COLO829 (cell line): ENCODE measurements at places on chromosomes 3 and 15.
A peak's percentile ranks its signal among the peaks of the same experiment; 100 is the strongest.

- DNase-seq, result no peak
Observed at GRCh38 chr15:86588413-86588812, 508.7 kb downstream of the AGBL1 start.

DNA sequence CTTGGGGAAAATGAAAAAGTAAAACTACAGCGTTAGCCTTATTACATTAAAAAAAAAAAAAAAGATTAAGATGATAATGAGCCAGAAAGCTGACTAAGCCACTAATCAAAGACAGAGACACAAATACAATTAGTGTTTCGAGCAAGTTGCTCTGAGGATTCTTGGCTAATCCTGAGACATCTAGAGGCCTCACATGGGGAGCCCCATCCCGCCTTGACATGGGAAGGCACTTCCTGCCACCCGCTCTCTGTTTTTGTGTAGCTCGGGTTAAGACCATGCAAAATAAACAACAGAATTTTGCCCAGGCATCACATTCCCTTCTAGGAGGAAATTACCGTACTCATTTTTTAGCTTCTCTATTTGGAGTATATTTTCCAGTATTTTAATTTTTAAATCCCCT lies 15.3 kb downstream of the HESX1 start:
- no peak for DNase-seq

- no peak for DNase-seq
Observed at GRCh38 chr15:95839367-95839782, 491.1 kb upstream of the NR2F2 start.

GRCh38 chr15:70053716-70054229 lies 43.9 kb downstream of the TLE3 start:
- no peak for DNase-seq

DNA sequence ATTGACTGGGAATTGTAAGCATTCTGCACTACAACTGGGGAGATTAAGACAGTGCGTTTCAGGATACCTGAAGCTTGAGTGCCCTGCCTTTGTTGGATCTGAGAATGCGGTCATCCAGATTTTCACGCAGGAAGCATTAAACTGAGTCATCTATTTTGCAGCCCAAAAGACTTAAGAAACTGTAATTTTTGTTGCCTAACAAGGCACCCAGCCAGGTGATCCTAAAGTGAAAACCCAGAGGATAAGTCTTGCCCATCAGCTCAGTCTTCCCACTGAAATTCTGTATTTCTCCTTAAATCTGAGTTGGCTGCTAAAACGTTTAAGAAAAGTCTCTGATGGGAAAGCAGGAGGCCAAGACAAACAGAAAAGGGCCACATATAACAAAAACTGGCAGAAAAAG lies 242.5 kb upstream of the TMCO5A start:
- no peak for DNase-seq

DNA sequence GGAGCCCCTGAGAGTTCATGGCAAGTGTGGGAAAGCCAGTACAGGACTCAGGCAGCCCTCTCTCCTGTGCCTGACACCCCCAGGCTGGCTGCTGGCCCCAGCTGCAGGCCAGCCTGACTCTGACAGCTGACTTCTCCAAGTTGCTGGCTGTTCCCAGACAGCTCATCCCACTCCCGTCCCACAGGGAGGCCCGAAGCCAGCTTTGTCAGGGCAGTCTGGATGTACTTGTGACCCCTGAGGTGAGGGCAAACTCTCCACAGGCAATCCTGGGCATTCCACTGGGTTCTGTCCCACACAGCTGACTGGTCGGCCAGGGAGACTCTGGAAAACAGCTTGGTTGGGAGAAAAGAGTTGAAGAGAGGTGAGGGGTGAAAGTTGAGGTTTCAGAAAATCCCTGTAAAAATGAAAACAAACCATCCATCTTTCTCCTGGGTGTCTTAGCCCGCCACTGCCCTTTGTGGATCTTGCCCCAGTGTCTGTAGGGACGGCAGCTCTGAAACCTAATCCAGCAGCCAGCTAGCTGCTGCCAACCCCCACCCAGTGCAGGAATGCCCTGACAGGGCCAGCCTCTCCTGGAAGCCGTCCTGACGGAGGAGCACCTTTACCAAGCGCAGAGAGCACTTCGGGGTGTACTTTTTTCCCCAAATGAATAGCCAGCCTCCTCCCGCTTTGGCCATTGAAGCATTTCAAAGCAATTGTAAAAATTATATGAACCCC lies 87.9 kb downstream of the DNAJB8 start:
- DNase-seq, result no peak

DNA sequence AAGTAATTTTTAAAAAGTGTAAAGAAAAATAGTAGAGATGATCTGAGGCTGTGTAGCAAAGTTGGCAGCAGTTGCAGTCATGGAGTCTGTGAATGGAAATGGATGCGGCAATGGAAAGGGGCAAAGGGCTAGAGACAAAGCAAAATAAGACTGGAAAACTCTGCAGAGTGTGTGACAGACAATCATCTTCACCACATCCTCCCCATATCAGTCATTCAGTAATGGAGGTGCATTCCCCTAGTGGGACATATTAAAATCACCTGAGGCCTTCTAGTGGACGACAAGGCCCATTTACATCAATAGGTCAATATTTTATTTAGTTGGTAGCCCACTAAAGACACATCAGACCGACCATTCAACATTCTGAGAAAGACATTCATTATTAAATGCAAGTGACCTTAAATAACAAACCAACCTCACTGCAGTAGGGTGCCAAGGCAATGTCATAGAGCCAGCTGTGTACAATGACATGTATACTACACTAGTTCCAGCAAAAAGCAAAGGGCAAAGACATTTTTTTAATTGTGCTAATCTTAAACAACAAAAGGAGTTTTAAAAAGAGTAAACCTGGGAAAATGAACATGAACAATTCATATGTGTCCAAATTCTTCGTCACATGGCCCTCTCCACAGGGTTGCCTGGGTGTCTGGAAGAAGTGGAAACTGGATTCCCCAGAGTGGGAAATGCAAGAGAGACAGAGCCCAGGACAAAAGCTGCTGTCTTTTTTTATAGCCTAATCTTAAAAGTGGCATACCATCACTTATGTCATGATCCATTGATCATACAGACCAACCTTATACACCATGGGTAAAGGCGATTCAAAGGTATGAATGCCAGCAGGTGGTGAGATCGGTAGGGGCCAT lies 15.6 kb upstream of the RAP2B start:
- no peak for DNase-seq

DNA sequence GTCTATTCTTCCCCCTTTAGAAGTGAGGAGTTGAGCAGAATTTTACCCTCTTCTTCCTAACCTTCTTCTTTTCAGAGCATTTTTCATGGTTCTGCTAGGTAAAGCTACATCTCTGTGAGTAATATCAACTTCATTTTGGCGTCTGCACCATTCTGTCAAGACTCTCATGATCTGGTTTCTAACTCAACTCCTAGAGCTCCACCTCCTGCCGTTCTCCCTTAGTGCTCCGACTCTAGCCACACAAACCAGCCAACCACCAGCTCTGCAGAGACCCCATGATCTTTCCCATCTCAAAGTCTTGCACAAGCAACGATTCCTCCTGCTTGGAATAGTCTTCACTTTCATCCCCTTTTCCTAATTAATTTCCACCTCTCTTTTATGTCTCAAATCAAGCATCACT lies 193.9 kb upstream of the TMC3 start:
- no peak for DNase-seq

GRCh38 chr15:80234883-80235282 lies 17.1 kb downstream of the CTXND1 start:
- DNase-seq, result no peak

- no peak for DNase-seq
Observed at GRCh38 chr3:52788890-52789745, 5.5 kb upstream of the ITIH3 start.

DNA sequence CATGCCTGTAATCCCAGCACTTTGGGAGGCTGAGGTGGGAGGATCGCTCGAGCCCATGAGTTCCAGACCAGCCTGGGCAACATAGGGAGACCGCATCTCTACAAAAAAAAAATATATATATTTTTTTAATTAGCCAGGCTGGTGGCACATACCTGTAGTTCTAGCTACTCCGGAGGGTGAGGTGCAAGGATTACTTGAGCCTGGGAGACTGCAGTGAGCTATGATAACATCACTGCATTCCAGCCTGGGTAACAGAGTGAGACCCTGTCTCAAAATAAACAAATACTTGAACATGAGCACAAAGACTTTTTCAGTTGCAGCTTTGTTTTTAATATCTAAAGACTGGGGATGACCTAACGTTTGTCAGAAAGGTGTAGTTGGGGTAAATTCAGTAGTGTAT lies 31.3 kb upstream of the GATM start:
- DNase-seq, result no peak

GRCh38 chr3:197174927-197175326 lies 123.5 kb downstream of the DLG1 start:
- DNase-seq, result no peak

GRCh38 chr15:91021516-91022074 lies 799 bp downstream of the VPS33B start:
- no peak for DNase-seq

DNA sequence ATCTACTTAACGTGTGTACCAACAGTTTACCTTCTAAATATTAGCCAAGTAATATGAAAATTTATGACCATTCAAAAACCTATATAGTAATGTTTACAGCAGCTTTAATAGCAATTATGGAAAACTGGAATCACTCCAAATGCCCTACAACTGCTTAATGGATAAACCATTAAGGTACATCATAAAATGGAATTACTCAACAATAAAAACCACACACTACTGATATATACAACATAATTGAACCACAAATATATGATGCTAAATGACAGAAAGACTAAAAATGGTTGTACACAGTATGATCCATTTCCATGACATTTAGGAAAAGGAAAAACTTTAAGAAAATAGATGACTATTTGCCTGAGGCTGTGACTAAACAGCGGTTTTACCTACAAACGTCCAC lies 467.1 kb upstream of the EPHA6 start:
- no peak for DNase-seq

- no peak for DNase-seq
Observed at GRCh38 chr15:52256930-52257733, 38.5 kb downstream of the MYO5C start.

- peak; percentile 82 for DNase-seq
Observed at GRCh38 chr3:99645277-99646106, 7.1 kb downstream of the COL8A1 start.

DNA sequence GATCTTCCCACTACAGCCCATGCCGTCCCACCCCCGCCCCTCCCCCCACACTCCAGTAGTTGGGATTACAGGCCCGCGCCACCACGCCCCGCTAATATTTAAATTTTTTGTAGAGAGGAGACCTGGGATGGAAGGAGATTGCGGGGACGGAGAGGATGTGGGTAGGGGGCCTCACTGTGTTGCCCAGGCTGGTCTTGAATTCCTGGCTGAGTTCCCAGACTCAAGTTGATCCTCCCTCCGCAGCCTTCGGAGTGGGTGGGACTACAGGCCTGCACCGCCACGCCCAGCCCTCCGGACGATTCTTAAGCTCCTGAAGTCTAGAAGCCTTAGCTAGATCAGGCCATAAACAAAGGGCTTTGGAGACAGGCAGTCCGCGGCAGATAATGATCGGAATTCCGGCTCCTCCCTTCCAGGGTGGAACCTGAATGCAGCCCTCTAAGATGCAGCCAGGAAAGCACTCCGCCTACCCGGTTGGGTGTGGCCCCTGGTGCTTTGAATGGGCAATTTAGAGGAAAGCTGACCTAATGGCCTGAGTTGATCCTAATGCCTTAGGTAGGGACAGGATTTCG lies at the start of gene DPPA2:
TSS of gene DPPA2 (minus strand) at position 356 of the 569 bp plus-strand sequence. CDS start 1,975 bp downstream, outside the sequence.
- DNase-seq, result no peak

DNA sequence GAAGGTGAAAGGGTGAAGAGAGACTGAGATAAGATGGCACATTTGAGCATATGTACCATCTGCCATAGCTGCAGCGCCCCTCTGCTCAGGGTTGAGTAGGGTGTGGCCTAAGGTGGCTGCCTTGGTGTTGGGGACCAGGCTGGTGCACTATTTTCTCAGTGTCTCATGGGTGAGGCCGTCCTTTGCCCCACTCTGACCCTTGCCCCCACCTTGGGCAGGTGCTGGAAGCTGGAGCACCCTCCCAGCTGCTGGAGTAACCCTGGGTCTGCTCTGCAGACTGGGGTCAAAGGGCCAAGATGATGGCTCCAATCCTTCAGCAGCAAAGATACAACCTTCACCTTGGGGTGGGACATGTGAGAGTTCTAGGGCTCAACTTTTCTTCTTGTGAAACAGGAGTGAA lies 69.2 kb downstream of the DAPK2 start:
- DNase-seq, result no peak

DNA sequence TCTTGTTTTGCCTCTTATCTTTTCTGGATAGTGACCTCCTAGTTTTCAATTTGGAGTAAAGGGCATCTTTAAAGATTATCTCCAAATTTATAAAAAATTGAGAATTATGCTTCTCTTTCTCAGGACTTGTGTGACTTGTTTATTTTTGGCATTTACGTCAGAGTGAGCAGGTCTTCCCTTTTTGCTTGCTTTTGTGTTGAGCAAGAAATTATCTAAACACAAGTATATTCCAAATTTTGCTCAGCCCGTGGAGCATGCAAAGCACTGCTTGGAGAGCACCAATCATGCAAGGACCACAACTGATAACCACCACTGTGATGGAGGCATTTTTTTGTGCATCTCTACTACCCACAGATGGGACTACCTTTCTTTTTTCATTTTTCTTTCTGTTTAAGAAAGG lies 7.1 kb downstream of the SLC25A26 start:
- no peak for DNase-seq

GRCh38 chr3:145698250-145698649 lies 462.7 kb downstream of the PLOD2 start:
- no peak for DNase-seq

DNA sequence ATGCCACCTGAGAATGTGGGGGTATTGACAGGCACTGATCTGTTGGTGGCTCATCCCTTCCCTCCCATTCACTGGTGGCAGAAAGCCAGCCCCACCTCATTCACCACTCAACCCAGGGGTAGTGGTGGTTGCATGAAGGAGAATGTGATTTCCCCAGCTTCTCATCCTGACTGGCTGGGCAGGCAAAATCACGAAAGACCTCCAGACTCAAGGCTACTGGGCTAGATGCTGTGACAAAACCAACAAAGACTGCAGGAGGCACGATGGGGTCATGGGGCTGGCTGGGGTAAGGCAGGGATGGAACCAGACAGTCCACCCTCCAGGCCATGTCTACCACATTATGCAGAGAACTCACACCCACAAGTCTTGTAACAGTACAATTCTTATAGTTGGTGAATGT lies 33.9 kb downstream of the FSTL1 start:
- DNase-seq, result peak; percentile 21

- DNase-seq, result no peak
Observed at GRCh38 chr3:134607054-134608022, 43.5 kb downstream of the KY start.

- DNase-seq, result no peak
Observed at GRCh38 chr15:79418693-79419279, 13.3 kb upstream of the MINAR1 start.

GRCh38 chr3:189659571-189659970 lies 28.4 kb downstream of the TP63 start:
- DNase-seq, result no peak

GRCh38 chr3:112770032-112770626 lies 76.5 kb downstream of the CD200R1L start:
- no peak for DNase-seq

- no peak for DNase-seq
Observed at GRCh38 chr15:96092186-96092585, 238.3 kb upstream of the NR2F2 start.

GRCh38 chr3:126295407-126295939 lies 61.7 kb downstream of the KLF15 start:
- DNase-seq, result no peak

- DNase-seq, result no peak
Observed at GRCh38 chr3:127374086-127375010, 86.5 kb upstream of the PRR20G start.

- no peak for DNase-seq
Observed at GRCh38 chr3:79598594-79598993, 169.2 kb downstream of the ROBO1 start.
